ENCODE measurements at places on chromosomes 5 and 9.
A peak's percentile ranks its signal among the peaks of the same experiment; 100 is the strongest.

- DNase-seq: no peak
Measured at GRCh38 chr9:71793386-71794105, 25.2 kb upstream of the CEMIP2 start.

- DNase-seq: no peak
Measured at GRCh38 chr9:81759680-81760215, 70.4 kb upstream of the TLE1 start.

- no peak for DNase-seq
Measured at GRCh38 chr9:133632806-133633680, 3.1 kb upstream of the DBH start.

DNA sequence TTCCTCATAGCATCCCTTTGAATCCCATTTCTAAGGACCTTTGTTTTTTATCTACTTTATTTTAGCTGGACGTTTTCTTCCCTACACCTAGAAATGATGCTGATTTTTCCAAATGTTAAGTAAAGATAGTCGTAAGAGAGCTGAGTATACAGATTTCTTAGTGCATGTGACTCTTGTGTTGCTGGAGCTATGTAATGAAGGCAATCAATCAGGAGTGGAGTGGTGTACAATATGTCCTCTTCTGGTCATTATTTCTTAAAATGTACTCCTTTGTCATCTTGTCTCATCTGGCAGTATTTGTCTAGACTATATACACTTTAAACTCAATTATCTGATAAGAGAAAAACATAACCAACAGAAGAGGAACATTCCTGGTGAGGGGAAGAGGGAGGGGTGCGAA lies 13.5 kb downstream of the GAPT start:
- no peak for DNase-seq

- DNase-seq: no peak
Measured at GRCh38 chr5:80474929-80475328, 13.0 kb upstream of the FAM151B start.

- DNase-seq: no peak
Measured at GRCh38 chr5:132418881-132419280, 49.4 kb downstream of the SLC22A5 start.

- no peak for DNase-seq
Measured at GRCh38 chr9:134128727-134129679, 6.9 kb upstream of the WDR5 start.

GRCh38 chr9:123561046-123561445 lies 205.0 kb downstream of the CRB2 start:
- no peak for DNase-seq

- DNase-seq: no peak
Measured at GRCh38 chr5:73565969-73566547, 515 bp downstream of the UTP15 start.

GRCh38 chr9:105357937-105358336 lies 89.9 kb upstream of the FSD1L start:
- DNase-seq: no peak

DNA sequence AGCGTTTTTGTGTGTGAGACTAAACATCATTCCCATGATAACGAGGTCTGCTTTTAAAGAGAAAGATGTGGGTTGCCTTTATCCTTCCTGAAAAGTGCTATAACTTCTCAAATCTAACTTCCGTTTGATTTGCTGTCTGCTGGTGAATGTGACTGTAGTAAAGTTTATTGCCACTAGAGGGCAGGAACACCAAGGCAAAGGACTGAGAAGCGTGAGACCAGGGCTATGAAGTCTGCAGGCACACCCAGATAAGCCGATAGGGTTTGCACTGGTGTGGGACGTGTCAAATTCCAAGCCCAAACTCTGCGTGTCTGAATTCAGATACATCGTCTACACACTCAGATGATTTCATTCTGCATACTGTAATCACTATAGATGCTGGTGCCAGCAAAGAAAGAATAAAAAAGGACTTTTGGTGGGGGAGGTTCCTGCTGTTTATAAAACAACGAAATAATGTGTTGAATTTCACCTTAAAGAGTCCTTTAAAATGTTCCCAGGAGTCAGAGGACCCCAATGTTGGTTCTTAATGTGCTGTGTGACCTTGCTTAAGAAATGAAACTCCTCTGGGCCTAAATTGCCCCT lies 87.2 kb downstream of the PTTG1 start:
- DNase-seq: peak; percentile 48

GRCh38 chr5:92444888-92445287 lies 1061.8 kb upstream of the ARRDC3 start:
- no peak for DNase-seq

- DNase-seq: no peak
Measured at GRCh38 chr5:109454731-109455505, 45.1 kb upstream of the PJA2 start.

DNA sequence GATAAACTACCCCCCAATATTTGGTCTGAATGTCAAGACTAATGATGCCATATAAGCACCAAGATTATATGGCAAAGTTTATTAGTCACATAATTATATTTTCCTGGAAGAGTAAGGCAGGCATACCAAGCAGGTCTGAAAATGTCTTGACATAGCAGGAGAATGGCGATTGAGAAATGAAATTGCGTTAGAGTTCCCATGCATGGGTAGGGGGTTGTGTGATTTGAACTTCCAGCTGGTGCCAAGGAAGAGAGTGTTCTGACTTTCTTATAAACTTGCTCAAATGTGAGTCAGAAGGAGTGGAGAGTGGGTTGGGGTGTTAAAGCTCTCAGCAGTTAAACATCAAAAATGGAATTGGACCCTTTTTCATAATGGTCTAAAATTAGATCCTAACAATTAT lies 1200.6 kb upstream of the ACO1 start:
- no peak for DNase-seq

- no peak for DNase-seq
Measured at GRCh38 chr9:69460012-69460411, 135.0 kb downstream of the ENTREP1 start.

- no peak for DNase-seq
Measured at GRCh38 chr9:126408004-126408403, 81.4 kb downstream of the MVB12B start.

- DNase-seq: no peak
Measured at GRCh38 chr9:68669218-68669617, 35.8 kb upstream of the PIP5K1B start.

- DNase-seq: no peak
Measured at GRCh38 chr5:29972597-29972996, 1220.9 kb upstream of the CDH6 start.

DNA sequence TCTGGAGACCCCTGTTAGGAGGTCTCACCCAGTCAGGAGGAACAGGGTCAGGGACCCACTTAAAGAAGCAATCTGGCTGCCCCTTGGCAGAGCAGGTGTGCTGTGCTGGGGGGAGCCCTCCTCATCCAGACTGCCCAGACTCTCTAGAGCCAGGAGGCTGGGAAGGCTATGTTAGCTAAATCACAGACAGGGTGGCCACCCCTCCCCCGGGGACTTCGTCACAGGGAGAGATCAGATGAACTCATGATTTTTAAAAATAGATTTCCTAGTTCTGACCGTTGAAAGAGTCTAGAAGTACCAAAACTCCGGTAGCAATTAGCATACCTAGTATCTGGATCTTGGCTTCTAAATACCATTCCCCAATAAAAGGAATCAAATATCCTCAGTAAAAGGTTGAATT lies 35.0 kb upstream of the FOXB2 start:
- DNase-seq: no peak

DNA sequence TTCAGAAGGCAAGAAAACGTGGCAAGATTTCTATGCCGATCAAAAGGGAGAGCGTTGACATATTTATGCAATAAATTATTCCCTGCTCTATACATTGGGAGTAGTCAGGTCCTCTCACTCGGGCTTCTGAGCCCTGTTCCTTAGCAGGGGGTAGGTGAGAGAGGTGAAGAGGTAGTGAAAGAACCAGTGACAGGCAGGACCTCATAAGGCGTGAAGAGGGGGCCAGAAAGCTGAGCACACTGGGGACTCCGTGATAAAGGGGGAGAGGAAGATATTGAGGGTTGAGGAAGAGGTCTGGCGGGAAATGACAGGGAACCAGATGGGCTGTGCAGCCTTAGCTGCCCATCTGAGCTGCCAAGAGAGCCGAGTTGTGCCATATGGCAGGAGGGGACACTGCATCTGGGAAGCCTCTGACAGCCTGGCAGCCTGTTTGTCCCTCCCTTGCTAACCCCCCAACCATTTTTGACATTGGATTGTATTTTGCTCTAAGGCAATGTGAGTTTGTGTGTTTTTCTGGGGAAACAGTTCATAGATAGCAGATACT lies 782 bp upstream of the CDC20B start:
- no peak for DNase-seq

DNA sequence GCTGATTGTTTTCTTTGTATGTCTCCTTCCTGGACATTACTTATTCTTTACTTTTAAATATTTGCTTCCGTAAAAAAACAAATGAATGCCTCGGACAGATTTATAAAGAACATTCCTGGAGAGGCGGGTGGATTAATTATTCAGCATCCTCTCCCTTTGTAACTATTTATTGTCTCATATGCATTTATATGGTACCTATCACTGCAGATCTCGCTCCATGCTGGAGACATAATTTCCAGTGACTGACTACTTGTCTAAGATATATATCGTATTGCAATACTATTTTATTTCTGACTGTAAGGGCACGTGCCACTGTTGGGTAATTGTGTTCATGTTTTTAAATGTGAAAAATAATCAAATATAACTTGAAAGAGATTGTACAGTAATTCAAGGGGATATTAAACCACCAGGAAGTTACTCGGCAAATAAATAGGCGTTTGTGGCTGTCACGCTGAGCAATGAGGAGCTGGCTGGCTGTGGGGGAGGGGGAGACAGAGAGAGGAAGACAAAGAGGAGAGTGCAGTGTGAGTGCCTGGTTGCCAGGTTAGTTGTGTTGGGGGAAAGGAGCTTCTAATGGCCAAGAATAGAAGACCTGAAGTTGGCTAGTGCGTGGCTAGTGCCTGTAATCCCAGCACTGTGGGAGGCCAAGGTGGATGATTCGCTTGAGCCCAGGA lies 131.8 kb upstream of the GABRP start:
- no peak for DNase-seq

- DNase-seq: no peak
Measured at GRCh38 chr5:345404-346195, 24.1 kb downstream of the AHRR start.

DNA sequence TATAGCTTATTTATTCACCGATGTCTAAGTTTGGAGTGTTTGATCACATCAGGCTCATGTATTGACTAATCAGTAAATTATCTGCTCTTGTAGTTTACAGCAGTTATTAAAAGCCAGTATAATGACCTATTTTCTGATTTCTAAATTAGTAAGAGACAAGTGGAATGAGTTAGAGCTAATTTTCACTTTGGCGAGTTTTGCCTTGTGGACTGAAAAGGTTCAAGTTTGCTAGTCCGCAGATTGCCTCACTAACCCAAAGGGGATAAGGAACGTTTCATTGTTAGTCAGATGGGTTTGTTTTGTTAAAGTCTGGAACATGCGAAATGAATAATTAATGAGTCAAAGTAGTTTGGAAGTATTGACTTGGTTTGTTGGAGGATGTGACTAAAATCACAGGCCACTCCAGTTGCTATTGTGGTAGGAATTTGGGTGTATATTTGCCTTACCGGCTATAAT lies 40.1 kb downstream of the SMARCA2 start:
- DNase-seq: no peak

GRCh38 chr9:3508521-3509291 lies 17.1 kb downstream of the RFX3 start:
- DNase-seq: no peak

- no peak for DNase-seq
Measured at GRCh38 chr5:132094393-132095076, 20.9 kb downstream of the CSF2 start.

GRCh38 chr5:140953234-140953633 lies 13.0 kb upstream of the PCDHAC2 start:
- DNase-seq: no peak

DNA sequence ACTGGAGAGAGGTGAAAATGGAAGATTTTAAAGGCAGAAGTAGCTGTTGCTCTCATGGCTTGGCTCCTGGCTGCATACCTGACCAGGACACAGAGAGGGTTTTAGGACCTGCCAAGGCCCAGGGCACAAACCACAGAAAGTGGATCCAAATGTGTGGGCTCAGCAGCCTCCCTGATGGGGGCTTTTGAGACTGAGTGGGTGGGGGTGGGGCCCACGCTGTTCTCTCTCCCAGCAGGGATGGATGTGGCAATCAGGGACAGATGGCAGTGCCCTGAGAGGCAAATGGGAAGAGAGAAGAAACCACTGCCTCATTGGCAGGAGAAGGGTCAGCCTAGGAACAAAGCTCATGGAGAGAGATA lies 34.9 kb upstream of the TIFAB start:
- DNase-seq: no peak

DNA sequence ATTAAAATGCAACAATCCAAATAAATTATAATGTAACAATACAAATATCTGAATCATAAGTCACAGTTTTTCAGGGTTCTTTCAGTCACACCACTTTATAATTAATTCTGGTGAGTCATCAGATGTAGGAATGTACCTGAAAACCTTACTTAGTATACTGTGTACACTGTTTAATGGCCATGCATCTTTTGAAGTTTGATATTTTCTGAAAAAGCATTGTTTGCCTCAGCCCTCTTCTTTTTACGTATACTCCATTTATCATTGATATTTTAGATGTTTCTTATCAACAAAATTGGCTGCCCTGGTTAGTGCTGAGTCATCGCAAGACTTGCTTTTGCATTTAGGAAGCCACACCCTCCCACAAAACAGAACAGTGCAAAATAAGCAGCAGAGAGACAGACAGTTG lies 218.6 kb downstream of the PJA2 start:
- DNase-seq: no peak

DNA sequence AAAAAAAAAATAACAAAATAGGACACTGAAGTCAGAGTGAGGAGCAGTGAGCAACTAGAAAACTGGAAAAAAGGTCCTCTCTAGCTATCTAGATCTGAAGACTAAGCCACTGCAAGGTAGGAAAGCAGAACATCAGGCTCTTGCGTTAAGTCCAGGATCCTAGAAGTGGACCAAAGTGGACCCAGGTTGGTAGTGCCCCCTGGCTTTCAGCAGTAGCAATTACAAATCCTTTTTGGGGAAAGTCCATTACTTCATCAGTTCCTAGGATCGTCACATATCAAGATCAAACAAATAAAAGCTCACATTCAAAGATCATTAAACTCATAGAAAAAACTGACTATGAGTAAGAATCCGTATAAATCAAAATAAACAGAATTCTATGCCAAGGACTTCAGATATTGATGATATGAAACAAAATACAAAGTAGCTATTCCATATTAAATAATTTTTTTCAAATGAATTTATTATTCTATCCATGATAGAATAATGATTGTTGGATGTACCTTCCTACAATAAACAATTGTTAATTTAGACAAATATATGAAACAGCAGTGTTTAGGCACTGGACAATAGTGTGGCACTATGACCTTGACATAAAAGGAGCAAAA lies 6.5 kb upstream of the RICTOR start:
- DNase-seq: no peak

GRCh38 chr9:37386988-37387387 lies 35.5 kb upstream of the GRHPR start:
- DNase-seq: no peak

All from stimulated activated CD8-positive, alpha-beta memory T cell treated with anti-CD3 and anti-CD28 coated beads, Interleukin-15, amount 100 ng/mL, for 4 hours (primary cell).